NCI-H2081 treated with DMSO at 0.1 percent for 48 hours (cell line): ENCODE measurements at places on chromosomes 7 and 10.

DNA sequence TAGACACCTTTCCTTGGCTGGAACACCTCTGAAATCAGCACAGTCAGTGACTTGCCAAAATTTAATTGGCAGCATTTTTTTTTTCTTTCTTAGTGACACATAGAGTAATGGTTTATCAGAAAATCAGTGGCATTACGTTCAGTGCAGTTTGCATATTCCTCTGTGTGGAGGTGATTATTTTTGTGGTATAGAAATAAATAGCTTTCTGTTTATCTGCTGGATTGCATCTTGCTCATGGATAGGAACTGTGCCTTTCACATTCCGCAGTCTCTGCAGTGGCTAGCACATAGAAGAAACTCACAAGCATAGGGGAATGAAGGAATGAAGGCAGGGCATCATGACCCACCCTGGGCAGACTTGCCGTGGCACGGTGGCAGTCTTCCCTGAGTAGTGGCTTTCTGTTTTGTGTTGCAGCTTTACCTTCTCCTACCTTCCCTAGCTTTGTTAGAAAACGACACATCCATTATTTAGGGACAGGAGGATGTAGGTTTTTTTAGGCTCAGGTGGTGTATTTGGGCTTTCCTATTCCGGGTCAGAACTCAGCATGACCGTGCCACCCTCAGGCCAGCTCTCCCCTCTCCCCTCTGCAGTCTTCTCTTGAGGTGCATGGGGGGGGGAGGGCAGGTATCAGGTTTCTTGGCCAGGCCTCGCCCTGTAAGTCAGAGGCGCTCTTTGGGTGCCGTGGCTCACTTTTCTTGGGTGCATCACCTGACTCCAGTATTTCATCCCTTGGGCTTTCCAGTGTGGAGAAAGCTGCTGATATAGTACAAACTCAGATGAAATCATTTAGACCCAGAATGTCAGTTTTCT lies 112.5 kb upstream of the GJD4 start:
- no peak for DNase-seq

GRCh38 chr10:93261961-93262610 lies 188.4 kb downstream of the CYP26A1 start:
- no peak for DNase-seq

DNA sequence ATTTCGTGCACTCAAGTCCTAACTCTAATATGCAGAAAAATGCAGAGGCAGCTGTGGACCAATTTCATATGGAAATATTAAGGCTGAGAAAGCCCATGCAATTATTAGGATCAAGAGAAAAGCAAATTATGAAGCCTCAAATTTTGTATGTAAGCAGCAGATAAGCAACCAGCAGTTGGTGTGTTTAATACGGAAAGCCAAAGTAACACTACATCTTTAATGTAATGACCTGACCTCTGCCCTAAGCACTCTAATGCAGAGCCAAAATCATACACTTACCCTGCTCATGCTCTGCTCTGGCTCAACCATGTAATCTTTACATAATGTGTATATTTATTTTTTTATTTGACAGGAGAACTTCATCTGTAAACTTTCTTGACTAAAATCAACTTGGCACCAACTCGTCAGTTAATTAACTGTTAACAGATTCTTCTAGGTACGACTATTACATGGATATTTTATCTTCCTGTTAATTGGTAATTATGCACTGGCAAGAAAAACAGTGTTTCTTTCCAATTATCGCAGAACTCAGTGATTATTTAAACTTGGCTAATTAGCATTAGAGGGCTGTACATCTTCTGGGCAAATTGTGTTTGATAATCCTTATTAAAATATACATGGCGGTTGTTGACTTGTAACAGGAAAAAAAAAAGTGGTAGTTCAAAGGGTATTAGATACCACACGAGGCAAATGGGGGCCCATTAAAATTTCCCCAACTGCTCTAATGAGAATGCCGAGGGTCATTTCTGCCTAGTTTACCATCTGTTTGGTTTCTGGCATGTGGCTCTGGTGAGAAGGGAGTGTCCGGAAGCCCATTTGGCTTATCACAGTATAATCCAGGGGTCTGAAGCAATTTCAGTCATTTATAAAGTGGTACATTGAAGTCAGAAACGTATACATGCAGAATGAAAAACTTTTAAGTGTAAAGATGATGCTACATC lies 94.5 kb downstream of the RELN start:
- no peak for DNase-seq

GRCh38 chr7:145263886-145264285 lies 428.0 kb upstream of the TPK1 start:
- no peak for DNase-seq

DNA sequence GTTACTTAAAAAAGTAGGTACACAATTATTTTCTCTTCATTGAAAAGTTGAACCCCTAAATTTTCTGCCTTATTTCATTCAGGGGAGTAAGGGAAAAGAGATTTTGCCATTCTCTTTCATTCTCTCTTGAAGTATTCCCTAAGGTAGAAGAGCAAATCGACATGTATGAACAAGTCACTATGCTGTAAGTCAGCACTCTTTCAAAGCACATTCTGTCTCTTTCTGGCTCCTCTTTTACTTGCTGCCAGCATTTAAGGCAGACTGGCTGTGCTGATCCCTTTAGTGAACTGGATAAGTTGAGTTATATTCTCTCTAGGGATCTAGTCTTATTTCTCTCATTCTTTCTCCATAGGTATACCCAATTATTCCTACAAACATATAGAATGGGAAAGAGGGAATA lies 222.3 kb upstream of the ZWINT start:
- no peak for DNase-seq

GRCh38 chr10:98224996-98225395 lies 43.0 kb downstream of the LOXL4 start:
- no peak for DNase-seq

- DNase-seq, result no peak
Observed at GRCh38 chr10:70191972-70192305, 21.6 kb upstream of the SAR1A start.

DNA sequence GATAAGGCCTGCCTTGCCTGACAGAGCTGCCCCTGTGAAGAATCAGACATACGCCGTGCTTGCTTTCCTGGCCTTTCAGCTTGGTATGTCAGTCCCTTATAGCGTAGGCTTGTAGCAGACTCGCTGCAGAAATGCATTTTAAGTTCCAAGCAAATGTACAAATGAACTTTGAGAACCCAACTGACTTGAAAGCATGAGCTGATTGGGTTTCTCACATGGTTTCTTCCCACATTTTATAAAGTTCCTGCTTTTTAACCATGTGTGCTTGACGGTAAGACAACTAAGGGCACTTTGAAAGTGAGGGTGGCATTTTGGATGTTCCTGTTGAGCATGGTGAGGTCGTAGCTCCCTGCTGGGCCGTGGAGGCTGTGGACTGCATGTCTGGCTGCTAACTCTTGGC lies 62.6 kb downstream of the CCNY start:
- DNase-seq, result no peak

DNA sequence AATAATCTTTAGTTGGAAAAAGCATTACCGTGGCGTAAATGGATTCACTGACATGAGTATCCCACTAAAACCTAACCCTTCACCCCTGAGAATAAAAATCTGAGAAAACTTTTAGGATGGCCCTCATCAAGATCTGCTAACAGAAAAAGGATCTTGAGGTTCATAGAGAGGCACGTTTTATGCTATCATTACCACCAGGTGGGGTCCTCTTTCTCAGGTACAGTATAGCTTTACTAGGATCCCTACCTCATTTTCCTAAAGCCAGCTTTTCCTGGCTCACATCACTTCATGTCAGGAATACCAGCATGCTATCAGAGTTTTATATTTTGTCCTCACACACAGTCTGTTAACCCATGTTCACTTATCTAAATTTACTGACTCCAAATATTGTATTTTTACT lies 173.7 kb downstream of the POM121L12 start:
- no peak for DNase-seq

- no peak for DNase-seq
Observed at GRCh38 chr7:46256870-46257661, 336.0 kb upstream of the IGFBP3 start.

- no peak for DNase-seq
Observed at GRCh38 chr10:62811159-62811875, 4.8 kb downstream of the EGR2 start.

DNA sequence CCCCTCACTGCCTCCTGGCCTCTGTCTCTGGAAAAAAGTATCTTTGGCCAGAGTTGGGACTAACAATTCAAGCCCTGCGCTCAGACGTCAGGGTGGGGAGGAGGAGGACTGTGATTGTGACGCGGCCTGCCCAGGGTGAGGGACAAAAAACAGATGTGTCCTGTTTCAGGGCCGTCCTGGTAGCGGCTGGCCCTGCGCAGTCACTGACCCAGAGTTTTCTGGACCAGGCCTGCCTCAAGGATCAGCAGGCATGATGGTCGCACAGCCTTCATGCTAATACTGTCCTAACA lies 110.1 kb downstream of the CYTH3 start:
- DNase-seq, result no peak

DNA sequence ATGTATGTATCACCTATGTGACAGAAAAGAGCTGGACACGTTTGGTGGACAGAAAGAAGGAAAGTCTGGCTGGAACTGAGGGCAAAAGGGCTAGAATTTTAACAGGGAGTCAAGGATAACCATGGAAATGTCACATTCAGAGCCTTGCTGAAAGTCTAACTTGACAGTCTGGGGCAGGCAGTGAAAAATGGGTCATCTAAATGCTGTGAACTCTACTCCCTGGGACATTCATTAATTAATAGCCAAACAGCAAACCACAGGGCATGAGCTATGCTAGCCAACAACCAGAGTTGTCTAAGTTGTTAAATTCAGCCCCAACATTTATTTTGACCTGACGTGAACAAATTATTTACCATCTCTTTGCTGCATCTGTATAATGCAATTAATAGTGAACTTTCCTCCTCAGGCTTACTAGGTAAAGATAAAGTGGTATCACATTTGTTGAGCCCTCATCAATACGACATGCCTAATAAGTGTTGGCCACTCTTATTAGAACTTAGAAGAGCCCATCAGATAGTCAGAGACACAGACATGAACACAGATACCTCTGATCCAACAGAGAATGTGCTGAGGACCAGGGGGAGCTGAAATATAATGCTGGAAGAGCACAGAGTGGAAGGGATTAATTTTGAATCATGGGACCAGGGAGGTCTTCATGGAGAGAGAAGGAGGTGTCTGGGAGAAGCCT lies 109.9 kb downstream of the SORCS1 start:
- no peak for DNase-seq

DNA sequence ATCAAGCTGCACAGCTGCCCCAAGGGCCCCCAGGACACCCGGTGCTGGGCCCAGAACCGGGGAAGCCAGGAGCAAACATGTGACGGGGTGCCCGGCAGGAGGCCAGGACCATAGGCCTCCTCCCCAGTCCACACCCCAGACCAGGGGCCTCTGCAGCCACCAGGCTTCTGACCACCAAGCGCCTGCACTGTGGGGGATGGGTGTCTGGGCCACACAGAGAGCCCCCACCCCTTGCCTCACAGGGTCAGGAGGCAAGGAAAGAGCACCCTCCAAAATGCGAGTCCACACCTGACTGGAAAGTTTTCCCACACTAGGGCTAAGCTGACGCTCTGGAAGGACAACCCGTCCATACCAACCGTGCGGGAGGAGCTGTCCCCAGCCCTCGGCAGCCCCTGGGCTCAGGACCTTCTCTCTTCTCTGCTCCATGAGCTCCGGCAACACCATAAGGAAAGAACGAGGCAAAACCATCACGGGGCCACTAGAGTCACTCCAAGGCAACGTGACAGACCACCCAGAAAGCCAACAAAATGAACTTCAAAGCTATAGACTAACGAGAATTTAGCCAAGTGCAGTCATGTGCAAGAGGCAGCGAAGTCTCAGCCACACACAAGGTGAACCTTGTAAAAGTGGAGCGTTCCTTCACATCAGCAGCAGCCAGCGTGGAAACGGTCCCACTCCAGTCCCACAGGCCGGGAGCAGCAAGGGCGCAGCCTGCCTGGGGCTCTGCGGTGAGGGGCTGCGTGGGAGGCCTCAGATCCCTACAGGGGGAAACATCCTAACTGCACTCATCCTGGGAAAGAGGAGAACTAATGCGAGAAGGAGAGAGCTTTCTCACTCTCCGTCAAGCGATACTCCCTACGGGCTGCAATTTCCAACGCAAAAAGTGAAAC lies 5.1 kb downstream of the STK32C start:
- no peak for DNase-seq

- no peak for DNase-seq
Observed at GRCh38 chr7:148623586-148624282, 33.2 kb downstream of the C7orf33 start.

- no peak for DNase-seq
Observed at GRCh38 chr7:77383333-77383740, 32.8 kb downstream of the GSAP start.

- DNase-seq, result no peak
Observed at GRCh38 chr10:70223728-70224127, 9.5 kb downstream of the PPA1 start.

- no peak for DNase-seq
Observed at GRCh38 chr10:75123088-75123682, 11.7 kb downstream of the SAMD8 start.

DNA sequence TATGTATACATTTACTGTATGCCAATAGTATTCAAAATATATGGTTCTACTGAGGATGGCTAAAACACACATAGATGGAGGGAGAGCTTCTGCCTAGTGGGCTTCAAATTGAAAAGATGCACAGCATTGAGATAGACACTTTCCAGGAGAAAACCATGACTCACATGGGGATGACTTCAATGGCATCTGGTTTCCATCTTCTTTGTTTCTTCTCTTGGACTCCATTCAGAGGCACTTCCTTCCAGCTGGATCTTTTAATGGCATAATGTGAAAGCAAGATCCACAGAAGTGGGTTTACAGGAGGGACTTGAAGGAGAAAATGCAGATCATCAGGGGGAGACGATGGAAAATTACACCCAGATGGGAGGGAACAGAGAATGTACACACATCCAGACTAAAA lies 84.9 kb downstream of the ZNF365 start:
- DNase-seq, result no peak

DNA sequence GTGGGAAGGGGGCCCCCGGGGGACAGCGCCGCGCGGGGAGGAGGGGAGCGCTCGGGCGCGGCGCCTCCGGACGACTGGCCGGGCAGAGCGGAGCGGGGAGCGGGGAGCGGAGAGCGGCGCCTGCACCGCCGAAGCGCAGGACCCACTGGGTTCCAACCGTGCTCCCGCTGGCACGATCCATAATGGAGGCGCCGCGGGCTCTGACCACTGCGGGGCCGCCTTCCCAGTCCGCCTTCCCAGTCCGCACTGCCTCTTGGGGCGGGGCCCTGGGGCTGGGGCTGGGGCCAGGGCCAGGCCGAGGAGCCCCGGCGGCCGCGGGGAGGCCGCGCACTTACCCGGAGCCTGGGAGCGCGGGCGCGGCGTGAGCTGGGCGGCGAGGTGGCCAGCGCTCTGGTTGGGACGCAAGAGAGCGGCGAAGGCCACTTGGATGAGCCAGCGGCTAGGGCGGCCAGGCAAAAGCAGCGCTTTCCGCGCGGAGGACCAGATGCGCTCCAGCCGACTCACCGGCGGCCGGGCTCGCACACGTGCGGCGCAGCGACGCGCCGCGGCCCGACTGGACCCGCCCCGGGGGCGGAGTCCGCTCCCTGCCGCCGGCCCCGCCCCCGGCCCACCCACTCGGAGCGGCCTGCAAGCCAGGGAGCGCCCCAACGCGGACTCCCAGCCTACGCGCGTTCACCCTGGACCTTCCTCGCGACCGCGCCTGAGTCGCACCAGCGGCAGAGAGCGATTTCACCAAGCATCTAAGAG lies at the start of gene PUS7:
Gene PUS7, minus strand, starts transcription at position 555 of the 747 bp plus-strand sequence. CDS start 13,759 bp downstream, outside the sequence.
- peak; percentile 76 for DNase-seq

- peak; percentile 2 for DNase-seq
Observed at GRCh38 chr7:4931943-4932342, 27.0 kb downstream of the MMD2 start.
